ENCODE measurements at places on chromosomes 13 and 19. TPM values are rescaled to one million over a fixed set of nuclear protein-coding genes. Genes with fewer than 3 reads are reported as not detected.

The RASIP1 gene
- 15.3 TPM for total RNA-seq

The VSIG10L gene
- 0.51 TPM for total RNA-seq

The GRK1 gene
- total RNA-seq, result 0.11 TPM

The CASP14 gene
- not detected for total RNA-seq

The RHPN2 gene
- 3.0 TPM for total RNA-seq

The OR4F17 gene
- total RNA-seq, result not detected

The DMPK gene
- total RNA-seq, result 233 TPM

The CLEC17A gene
- total RNA-seq, result not detected

The DHPS gene
- 45.9 TPM for total RNA-seq

The ZNF575 gene
- 1.8 TPM for total RNA-seq

The TMEM59L gene
- total RNA-seq, result 2.8 TPM

The MYDGF gene
- 29.8 TPM for total RNA-seq
